ENCODE measurements at places on chromosomes 7 and 10. TPM values are rescaled to one million over a fixed set of nuclear protein-coding genes. Genes with fewer than 3 reads are reported as not detected.

GRCh38 chr7:128796327-128796726 is 4.6 kb downstream of the CCDC136 start:
- no peak for DNase-seq
- H3K27me3 ChIP-seq = no peaks in the 10 kb centered on the region
- H3K4me1 ChIP-seq = no peaks in the 10 kb centered on the region
- H3K27ac ChIP-seq = no peak overlapping the region

- no peaks in the 10 kb centered on the region for H3K36me3 ChIP-seq
- DNase-seq = no peak
- H3K27ac ChIP-seq = no peak overlapping the region
- no peak overlapping the region for H3K4me3 ChIP-seq
These were observed 112.0 kb upstream of the FGFR2 start for GRCh38 chr10:121710207-121710606.

DNA sequence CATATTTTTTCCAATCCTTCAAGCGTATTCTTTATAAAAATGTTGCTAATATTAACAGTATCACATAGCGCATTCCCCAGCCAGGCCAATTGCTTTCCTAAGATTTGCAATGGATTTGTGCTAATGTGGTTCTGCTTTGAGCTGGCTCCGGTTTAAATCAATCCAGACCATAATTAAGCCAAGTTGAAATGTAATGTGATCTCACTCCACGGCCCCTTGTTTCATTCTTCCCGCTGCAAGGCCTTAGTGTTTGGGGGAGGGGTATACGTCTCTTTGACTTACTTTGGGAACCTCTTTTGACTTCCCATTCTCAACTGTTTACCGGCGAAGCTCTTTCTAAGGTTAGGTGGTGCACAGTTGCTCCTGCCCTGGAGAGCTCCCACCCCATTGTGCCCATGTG is 86.4 kb downstream of the PRPF18 start:
- H3K36me3 ChIP-seq = peaks cover 6% of the 10 kb centered on the region
- peaks cover 7% of the 10 kb centered on the region for H3K4me1 ChIP-seq
- DNase-seq = peak; percentile 74

- DNase-seq = no peak
- no peaks in the 10 kb centered on the region for H3K4me1 ChIP-seq
- H3K27me3 ChIP-seq = no peaks in the 10 kb centered on the region
These were observed 72.8 kb upstream of the KAT6B start for GRCh38 chr10:74753442-74754211.

GRCh38 chr7:66206119-66206933 is 1.2 kb downstream of the TPST1 start:
- H3K4me1 ChIP-seq = peaks cover 8% of the 10 kb centered on the region
- no peaks in the 10 kb centered on the region for H3K27me3 ChIP-seq
- H3K27ac ChIP-seq = no peak overlapping the region

- no peak overlapping the region for H3K4me3 ChIP-seq
- no peaks in the 10 kb centered on the region for H3K27me3 ChIP-seq
- H3K36me3 ChIP-seq = peaks cover 19% of the 10 kb centered on the region
- no peaks in the 10 kb centered on the region for H3K4me1 ChIP-seq
These were observed 6.8 kb downstream of the INTS1 start for GRCh38 chr7:1497293-1497927.

DNA sequence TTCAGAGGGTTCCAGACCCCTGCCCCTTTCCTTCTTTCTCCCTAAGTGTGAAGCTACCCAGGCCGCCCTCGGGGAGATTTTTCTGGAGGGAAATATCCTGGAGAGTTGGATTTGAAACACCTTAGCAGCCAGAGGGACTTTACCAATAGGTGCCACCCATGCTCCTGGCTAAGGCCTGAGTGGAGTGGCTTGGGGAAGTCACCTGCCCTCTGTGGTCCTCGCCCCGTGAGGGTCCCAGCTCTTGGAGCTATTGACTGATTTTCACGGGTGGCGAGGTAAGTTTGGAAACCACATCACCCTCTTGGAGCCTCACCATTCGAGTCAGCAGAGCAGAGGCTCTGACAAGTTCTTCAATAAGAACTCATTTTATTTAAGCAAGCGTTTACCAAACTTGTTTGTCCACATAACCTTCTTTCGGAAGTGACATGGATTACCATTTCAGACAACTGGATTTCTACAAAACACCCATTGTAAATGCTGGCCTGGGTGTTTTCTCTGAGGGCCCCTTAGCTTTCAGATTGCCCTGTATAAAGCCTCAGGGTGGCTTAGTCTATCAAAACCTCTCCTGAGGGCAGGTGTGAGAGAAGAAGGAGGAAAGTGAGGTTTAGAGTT is 20.4 kb downstream of the AQP1 start:
- H3K27me3 ChIP-seq = no peaks in the 10 kb centered on the region
- no peaks in the 10 kb centered on the region for H3K4me1 ChIP-seq
- no peak overlapping the region for H3K27ac ChIP-seq
- no peak for DNase-seq
- H3K4me3 ChIP-seq = no peak overlapping the region
- H3K36me3 ChIP-seq = no peaks in the 10 kb centered on the region

Gene OPN4
- total RNA-seq = not detected

DNA sequence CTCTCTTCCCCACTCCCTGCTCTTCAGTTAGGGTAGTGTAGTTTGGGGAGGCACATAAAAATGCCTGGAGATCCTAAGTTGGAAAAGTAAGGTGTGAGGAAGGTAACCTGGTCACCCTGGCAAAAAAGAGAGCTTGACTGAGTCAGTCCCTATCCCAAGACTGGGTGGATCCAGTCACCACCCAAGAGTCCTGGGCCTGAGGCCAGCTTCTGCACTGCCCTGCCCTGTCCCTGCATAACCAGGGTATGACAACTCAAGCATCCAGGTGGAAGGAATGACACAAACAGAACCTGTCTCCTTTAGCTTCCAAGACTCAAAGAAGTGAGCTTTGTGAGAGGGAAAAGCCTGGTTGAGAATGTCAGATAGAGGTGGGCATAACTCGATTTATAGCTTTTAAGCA is 26.9 kb upstream of the SORBS1 start:
- no peaks in the 10 kb centered on the region for H3K4me1 ChIP-seq
- no peak overlapping the region for H3K27ac ChIP-seq
- no peak for DNase-seq
- no peak overlapping the region for H3K4me3 ChIP-seq

GRCh38 chr10:109259293-109259692 is 664.0 kb downstream of the XPNPEP1 start:
- no peaks in the 10 kb centered on the region for H3K36me3 ChIP-seq
- H3K4me1 ChIP-seq = no peaks in the 10 kb centered on the region
- no peak overlapping the region for H3K4me3 ChIP-seq

DNA sequence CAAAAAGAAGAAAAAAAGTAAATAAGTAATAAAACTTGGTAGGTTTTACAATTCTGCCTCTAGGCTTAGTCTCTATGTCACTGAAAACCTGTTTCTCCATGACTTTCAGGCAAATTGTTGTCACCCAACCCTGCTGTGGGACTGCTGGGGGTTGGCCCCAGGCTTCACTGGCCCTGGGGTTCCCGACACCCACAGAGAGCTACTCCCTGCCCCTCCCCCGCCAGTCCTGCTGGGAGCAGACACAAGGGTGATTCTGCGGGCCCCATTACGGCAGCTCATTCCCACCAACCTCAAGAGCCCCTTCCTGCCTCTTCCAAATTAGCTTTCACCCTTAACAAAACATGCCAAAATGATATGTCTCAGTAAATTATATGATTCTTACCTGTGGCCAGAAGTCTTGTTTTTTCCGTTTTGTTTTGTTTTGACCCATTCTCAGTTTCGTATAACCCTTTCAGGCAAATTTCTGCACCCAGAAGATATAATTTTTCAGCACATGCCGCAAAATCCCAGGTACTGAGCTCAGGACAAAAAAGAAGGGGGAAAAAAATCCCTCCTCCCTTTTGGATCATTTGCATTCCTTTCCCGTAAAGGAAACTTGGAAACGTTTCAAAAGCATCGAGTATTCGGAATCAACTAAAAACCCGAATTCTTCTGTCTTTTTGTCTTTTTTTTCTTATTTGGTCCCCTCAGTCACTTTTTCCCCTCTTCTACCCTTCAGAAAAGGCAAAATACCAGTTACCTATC is 27.8 kb downstream of the CHST15 start:
- no peak for DNase-seq
- H3K4me1 ChIP-seq = peaks cover 11% of the 10 kb centered on the region
- peaks cover 4% of the 10 kb centered on the region for H3K36me3 ChIP-seq
- H3K27ac ChIP-seq = no peak overlapping the region
- H3K4me3 ChIP-seq = no peak overlapping the region
- no peaks in the 10 kb centered on the region for H3K27me3 ChIP-seq

DNA sequence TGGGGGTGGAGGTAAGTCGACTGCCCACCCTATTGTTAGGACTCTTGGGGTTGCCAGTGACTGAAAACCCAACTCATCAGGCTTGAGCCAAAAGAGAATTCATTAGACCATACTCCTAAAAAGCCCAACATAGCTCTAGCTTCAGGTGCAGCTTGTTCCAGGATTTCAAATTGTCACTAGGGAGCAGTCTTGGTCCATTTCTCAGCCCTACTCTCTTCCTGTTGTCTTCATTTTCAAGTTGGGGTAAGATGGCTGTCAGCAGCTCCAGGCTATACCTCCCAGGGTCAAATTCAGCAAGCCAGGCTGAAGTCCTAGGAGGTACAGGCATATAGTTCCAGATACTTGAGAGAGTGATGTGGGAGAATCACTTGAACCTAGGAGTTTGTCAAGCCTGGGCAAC is 14.9 kb upstream of the COL13A1 start:
- H3K27me3 ChIP-seq = no peaks in the 10 kb centered on the region
- DNase-seq = no peak
- no peak overlapping the region for H3K4me3 ChIP-seq

DNA sequence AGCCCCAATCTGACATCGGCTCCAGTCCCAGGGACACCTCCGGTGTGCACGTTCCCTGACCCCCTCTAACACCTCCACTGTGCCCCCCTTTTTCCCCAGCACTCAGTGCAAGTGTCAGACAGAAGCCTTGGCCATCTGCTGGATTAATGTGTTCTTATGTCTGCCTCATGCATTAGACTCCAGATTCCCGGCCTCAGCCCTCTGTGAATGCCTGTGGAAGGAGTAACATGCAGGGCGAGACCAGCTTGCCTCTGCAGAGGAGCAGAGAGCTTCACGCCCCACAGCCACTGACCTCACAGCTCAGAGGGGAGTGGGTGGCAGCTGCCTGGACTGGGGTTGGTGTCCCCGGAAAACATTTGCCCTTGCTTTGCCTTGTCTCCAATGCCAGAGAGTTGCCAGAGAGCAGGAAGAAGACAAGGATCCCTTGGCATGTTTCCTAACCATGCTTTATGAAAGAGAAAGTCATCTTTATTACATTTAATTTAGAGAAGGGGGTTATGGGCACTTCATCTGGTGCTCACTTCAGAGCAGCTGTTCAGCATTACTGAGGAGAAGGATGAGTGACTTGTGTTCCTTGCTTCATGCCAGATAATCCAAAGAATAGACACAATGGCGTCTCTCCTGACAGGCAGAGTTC is 91.6 kb upstream of the CXCL12 start:
- H3K4me1 ChIP-seq = peaks cover 11% of the 10 kb centered on the region
- no peaks in the 10 kb centered on the region for H3K36me3 ChIP-seq
- no peak overlapping the region for H3K27ac ChIP-seq
- DNase-seq = peak; percentile 57

DNA sequence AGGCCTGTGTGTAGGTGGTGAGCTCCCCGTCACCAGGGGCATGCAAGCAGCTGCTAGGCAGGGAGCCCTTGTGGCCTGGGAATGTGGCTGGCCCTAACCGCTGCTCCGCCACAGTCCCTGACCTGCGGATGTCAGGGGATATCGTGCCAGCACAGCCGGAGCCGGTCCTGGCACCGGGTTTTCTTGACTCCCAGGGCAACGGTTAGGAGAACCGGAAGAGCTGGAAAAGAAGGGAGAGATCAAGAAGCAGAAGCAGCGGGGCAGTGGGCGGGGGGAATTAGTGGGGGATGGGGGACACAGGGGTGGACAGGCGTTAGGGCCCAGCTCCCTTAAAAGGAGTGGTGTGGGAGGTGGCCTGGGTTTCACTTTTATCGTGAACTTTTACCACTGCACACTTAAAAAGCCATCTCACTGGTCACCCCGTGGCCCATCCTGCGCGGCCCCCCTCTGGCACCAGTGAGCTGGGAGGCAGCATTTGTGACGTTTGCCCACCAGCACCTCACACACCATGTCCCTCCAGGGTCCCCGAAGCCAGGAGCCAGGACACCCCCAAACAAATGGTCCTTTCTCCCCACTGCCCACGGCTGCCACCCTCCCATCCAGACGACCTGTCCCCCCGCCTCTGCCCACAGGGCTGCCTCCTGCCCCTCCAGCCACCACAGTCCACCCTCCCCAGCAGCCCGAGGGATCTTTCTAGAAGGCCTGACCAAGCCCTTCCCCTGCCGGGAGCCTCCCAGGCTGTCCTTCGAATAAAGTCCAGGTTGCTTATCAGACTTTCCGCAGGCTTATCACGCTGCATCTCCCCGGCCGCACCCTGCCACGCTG is 1.8 kb upstream of the MICALL2 start:
- no peaks in the 10 kb centered on the region for H3K27me3 ChIP-seq
- H3K4me3 ChIP-seq = no peak overlapping the region
- no peaks in the 10 kb centered on the region for H3K36me3 ChIP-seq
- no peak overlapping the region for H3K27ac ChIP-seq
- peaks cover 29% of the 10 kb centered on the region for H3K4me1 ChIP-seq

Gene OPALIN
- not detected for total RNA-seq

- no peaks in the 10 kb centered on the region for H3K27me3 ChIP-seq
- no peak overlapping the region for H3K27ac ChIP-seq
- no peaks in the 10 kb centered on the region for H3K4me1 ChIP-seq
- H3K4me3 ChIP-seq = no peak overlapping the region
- DNase-seq = no peak
- H3K36me3 ChIP-seq = no peaks in the 10 kb centered on the region
These were observed 279.1 kb downstream of the BMPER start for GRCh38 chr7:34184466-34184865.

Gene NFKB2
- 48.2 TPM for total RNA-seq

DNA sequence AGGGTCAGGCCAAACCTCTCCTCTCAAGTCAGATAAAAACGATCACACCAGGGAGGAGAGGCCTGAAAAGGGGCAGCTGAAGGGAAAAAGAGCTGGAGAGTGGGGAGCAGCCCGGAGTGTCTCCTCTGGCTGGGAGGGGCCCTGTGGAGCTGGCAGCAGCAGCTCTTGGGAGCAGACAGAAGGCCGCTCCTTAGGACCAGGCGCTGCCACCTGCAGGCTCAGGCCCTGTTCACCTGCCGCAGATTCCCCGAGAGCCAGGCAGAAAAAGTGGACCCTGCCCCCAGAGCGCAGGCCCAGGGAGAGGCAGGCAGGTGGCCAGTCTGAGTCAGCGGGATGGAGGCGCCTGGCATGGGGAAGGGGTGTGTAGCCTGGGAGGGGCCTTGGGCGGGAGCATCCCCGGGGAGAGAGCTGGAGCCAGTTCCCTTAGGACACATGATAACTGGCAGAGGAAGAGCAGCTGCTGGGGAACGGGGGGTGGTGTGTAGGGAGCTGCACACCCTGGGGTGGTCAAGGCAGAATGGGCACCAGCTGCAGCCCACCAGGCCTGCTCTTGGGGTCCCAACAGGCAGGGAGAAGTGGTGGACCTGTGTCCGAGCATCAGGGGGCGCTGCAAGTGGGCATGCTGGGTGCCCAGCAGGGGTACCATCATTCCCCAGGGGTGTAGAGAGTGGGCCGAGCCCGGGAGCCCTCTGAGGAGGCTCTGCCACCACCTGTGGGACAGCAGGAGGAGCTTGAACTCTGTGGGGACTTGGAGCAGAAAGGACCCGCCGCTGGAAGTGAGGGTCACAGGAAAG is 177.2 kb upstream of the RHEB start:
- peak; percentile 40 for DNase-seq
- no peaks in the 10 kb centered on the region for H3K27me3 ChIP-seq
- no peak overlapping the region for H3K4me3 ChIP-seq
- no peaks in the 10 kb centered on the region for H3K4me1 ChIP-seq

GRCh38 chr7:127107601-127108007 is 145.1 kb downstream of the GRM8 start:
- peak; percentile 76 for DNase-seq
- H3K36me3 ChIP-seq = no peaks in the 10 kb centered on the region
- no peaks in the 10 kb centered on the region for H3K27me3 ChIP-seq
- no peak overlapping the region for H3K4me3 ChIP-seq
- H3K4me1 ChIP-seq = no peaks in the 10 kb centered on the region

Gene SAP25
- 8.8 TPM for total RNA-seq

Gene STEAP1B
- total RNA-seq = 1.4 TPM

All from lung (tissue), 17 donors.